Activated naive CD4-positive, alpha-beta T cell (primary cell): ENCODE measurements at places on chromosomes 2 and 18.

DNA sequence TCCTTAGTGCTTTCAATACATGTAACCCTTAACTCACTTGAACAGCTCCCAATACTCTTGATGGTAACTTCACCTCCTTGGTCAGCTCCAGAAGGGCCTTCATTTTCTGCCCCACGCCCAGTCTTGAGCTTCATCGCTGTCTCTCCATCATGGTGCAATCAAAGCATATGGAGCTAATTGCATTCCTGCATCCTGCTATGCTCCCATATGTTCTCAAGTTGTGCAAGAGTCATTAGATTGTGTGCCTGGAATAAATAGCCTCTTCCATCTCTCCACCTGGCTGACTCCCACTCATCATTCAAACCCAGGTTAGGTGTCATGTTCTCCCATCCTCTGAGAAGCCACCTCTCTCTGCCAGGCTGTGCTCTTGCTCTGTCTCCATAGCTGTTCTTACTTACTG lies 364.5 kb upstream of the RGPD4 start:
- no peak for DNase-seq

DNA sequence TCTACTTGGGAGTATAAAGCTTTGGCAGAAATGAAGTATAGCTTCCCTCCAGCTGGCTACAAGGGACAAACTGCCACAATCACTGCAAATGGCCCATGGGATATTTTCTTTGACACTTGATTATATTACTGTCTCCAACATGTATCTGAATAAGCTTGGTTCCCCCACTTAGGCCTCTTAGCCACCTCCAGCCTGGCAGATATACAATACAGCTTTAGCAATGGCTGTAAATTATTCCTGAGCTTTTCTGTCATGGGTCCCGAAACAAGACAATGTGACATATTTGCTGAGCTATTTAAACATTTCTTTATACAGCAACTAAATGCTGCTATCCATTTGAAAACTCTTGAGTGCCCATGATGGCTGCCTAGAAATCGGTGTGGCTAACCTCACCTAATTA lies 406.2 kb downstream of the SUCLG1 start:
- no peak for DNase-seq

- no peak for DNase-seq
These were observed 158.7 kb downstream of the MGAT5 start for GRCh38 chr2:134412639-134412999.

DNA sequence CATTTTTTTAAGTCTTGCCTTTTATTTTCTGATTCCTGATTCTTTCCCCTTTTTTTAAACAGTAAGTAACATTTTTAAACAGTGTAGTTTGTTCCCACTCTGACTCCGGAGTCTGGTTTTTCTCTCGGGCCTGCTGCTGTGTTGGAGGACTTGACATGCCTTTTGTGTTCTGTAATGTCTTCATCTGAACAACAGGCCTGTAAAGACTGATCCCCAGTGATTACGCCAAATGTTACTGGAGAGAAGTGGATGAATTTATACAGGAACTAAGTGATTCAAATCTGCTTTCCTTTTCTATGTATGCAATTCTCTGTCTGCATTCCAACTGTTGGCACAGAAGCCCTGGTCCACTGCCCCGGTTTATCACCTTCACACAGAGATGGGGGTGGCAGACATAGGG lies 54.3 kb upstream of the RMDN2 start:
- DNase-seq, result no peak

- no peak for DNase-seq
These were observed 530.7 kb downstream of the ZNF804A start for GRCh38 chr2:185128996-185129395.

DNA sequence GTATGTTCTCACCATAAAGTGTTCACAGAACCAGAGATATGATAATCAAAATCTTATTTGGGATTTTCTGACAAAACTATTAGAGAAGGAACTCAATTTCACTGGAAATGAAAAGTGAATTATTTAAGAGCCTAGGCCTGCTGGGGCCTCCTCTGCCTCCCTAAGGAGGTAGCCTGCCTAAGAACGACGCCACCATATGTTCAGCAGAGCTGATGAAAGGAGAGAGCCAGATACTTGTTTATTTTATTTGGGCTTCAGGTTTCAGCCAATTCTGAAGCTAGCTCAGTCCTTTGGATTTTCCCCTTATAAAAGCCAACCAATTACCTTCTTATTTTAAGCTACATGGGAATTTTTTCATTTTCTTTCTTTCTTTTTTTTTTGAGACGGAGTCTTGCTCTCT lies 433.1 kb upstream of the MAP2 start:
- DNase-seq, result no peak

DNA sequence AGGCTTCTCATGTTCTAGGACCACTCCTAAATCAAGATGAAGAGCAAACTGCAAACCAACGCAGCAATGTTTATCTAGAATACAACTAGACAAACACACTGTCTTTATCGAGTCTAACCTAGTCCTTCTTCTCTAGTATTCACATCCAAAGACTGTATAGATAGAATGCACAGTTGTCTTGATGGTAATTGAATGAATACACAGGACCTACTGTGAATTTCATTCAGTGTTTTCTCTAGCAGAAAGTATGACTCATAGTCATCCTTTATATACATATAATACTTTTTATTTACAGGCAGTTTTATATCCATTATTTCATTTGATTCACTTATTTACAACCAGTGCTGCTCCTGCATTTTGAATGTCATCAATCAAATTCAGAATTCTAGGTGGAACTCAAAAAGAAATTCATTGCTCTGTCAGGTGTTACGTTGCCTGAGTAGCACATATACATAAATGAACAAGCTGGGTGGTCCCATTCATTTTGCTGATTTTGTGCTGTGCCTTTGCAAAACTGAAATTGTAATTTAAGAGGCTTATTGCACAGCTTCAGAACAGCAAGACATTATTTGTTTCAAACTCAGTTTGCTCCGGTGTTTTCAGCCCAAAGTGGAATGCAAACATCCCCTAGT lies 374.8 kb downstream of the EPHA4 start:
- no peak for DNase-seq

GRCh38 chr2:2824588-2824987 lies 493.5 kb upstream of the MYT1L start:
- DNase-seq, result no peak

DNA sequence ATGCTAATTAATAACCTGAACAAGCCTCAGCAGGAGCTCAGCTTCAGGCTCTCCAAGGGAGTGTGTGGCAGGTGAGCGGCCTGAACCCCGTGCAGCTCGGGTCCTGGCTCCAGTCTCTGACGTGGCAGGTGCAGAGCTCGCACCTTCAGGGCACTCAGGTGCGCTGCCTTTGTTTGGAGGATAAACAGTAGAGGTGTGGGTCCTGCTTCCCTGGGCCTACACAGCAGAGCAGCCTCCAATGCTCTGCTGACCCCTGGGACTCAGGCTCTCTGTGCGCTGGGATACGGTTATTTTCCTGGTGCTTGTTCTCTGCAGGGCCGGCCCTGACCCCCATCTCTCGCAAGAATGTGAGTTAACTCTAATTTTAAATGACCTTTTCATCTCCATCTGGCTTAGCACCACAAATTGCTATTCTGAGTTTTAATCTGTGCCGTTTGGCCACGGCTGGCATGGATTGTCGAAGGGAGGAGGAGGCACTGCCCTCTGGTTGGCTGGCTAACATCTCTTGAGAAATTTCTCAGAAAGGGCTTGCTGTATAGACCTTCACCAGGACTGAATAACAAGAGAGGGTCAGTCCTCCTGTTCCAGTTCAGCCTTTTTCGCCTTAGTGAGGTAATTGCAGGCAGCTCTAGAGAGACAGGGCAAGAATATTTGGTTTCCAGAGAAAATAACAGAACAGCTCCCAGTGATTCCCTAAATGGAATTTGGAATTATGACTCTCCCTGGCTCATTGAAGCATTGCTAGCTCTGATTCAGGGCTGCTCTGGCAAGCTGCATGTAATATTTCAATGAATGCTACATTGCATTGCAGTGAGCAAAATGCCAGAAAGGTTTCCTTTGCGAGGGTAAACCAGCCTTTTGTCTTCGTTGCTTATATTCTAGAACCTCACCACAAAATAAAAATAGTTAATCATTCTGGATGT lies 161.8 kb downstream of the DCDC2C start:
- no peak for DNase-seq

GRCh38 chr2:170685591-170685990 lies 29.5 kb upstream of the SP5 start:
- DNase-seq, result no peak

DNA sequence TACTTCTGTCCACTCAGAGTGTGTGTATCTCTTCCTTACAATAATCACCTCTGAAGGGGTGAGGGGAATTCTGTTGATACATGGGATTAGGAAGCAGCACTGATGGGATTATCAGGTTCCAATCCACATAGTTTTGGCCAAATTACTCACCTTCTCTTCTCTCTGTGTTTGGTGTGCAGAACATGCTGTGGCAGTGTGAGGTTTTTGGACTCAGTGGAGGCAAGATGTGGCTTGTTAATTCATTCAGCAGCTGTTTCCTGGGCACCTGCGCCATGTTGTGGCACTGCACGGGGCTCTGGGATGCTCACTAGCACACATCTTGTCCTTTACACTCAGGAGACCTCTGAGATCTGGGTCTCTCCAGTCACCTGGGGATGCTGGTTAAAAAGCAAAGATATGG lies 350.3 kb upstream of the HS6ST1 start:
- no peak for DNase-seq

- no peak for DNase-seq
These were observed 102.0 kb downstream of the DCDC2C start for GRCh38 chr2:3805201-3805939.

GRCh38 chr2:182132605-182133004 lies 147.0 kb downstream of the PPP1R1C start:
- no peak for DNase-seq

DNA sequence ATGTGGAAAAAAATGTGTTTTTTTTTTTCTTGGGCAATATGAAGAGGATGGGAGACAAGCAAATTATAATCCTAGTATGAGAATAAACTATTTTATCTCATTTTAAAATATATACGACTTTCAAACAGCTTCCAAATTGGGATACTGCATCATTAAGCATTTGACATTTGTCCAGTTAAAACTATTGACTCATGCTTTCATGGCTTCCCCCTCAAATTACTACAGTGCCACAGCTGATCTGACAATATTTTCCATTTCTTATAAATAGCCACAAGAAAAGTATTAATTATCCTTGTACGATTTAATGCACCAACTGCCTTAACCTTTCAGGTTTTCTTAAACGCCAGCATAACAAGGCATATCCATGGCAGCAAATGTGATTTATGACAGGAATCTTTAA lies 1134.8 kb upstream of the ZEB2 start:
- no peak for DNase-seq

- DNase-seq, result no peak
These were observed 17.9 kb upstream of the PTPN4 start for GRCh38 chr2:119741868-119742267.

- no peak for DNase-seq
These were observed 313.7 kb downstream of the ZNF521 start for GRCh38 chr18:25038261-25038660.

DNA sequence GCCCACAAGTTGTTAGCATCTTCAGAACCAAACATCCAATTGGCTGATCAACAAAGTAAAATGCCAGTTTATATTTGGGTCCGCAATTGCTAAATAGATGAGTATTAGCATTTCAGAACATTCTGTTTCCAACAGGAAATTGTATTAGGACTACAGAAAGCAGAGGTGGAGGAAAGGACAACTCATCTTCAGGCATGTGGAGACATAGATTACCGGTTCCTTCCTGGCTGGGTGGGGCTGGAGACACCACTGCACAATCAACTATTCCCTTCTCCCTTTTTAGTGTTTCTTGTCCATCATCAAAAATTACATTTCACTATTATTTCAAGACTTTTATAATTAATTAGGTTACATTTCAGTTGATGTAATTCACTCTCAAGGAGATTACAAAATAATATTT lies 83.8 kb downstream of the ADAM23 start:
- DNase-seq, result no peak

- no peak for DNase-seq
These were observed 68.2 kb upstream of the LRRTM4 start for GRCh38 chr2:77590298-77590917.

GRCh38 chr2:99389371-99389770 lies 52.2 kb downstream of the EIF5B start:
- no peak for DNase-seq

- no peak for DNase-seq
These were observed 94.8 kb upstream of the SERTAD2 start for GRCh38 chr2:64748561-64748960.
